Cortex of kidney (tissue), 1 donor: ENCODE measurements at places on chromosomes 7 and 10.

- no peak for DNase-seq
Measured at GRCh38 chr10:99341860-99342490, 12.8 kb downstream of the CNNM1 start.

- no peak for DNase-seq
Measured at GRCh38 chr7:149071182-149071635, 19.3 kb downstream of the ZNF786 start.

DNA sequence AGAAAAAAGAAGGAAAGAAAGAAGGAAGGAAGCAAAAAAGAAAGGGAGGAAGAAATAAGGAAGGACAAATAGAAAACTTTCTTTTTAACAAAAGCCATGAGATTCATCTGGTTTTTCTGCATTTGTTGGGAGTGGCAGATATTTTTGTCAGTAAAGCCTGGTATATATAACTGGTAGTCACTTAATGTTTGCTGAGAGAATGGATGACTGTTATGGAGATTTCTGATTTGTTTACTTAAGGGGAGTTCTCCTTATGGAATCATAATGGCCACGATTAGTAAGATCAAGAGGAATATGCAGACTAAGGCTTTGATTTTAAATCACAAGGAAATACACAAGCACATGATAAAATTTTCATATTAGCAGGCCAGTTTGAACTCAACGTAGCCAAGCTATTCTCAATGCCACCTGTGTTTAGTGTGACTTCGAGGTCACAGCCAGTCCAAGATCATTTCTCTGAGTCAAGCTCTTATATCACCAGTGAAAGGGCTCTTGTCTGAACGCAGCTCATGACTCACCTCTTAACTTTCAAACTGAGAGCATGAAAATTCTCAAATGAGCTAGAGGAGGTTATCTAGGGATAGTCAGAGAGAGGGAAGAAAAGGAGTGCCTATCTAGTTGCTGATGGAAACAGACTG is 445.1 kb upstream of the ZMIZ1 start:
- no peak for DNase-seq

DNA sequence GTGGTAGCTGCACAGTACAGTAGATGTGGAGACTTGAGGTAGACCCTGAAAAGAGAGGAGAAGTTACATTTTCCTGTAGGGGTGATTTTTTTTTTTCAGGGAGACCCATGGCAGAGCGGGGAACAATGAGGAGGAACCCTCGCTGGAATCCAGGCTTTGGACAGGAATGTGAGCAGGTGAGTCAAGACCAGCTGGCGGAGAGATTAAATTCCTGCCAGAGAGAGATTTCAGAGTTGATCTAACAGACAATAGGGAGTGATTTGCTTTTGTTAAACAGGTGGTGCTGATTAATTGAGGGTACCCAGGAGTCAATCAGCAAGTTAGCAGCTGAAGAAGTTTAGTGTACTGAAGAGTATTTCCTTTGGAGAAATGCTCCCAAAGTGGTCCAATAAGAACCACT is 41.6 kb upstream of the MINDY3 start:
- DNase-seq, result no peak

GRCh38 chr7:46715579-46715978 is 794.5 kb upstream of the IGFBP3 start:
- no peak for DNase-seq

DNA sequence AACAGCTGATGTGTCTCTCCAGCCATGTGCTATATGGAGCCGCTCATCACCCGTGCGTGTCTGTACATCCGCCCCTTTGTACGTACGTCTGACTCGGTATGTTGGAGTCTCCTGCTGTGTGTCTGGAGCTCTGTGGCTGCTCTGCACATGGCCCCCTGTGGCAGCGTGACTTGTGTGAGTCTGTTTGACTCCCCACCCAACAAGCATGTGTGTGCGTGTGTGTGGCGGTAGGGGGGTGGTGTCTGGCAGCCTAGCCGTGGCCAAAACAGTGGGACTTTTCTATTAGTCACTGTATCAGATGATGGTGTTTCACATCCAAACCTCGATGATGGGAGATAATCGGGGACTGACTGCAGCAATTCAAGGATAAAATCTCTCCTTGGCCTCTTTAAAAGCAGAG is 94.1 kb downstream of the COL13A1 start:
- DNase-seq, result no peak
